ENCODE measurements at places on chromosomes 7 and 10.

DNA sequence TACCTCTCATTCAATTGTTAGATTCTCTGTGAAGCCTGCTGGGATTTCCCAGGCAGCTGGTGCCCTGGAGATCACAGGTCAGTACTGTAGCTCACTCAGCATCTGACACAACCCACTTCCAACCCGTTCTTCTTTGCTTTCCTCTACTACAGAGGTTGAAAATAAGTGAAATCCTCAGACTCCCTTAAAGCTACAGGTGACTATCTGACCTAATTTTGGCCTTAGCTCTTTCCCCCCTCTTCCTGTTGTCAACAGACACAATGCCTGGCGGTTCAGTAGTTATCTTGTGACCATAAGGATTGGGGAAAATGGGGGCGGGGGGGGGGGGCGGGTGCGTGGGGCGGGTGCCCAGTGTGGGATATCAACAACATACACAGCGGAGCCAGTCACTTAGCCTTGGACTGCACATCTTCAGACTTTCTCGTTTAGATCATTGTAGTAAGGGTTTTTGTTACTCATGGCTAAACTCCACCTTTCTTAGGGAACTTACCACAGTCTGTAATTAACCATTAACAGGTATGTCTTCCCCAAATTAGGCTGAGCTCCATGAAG lies 37.8 kb downstream of the MTPN start:
- no peak for DNase-seq

DNA sequence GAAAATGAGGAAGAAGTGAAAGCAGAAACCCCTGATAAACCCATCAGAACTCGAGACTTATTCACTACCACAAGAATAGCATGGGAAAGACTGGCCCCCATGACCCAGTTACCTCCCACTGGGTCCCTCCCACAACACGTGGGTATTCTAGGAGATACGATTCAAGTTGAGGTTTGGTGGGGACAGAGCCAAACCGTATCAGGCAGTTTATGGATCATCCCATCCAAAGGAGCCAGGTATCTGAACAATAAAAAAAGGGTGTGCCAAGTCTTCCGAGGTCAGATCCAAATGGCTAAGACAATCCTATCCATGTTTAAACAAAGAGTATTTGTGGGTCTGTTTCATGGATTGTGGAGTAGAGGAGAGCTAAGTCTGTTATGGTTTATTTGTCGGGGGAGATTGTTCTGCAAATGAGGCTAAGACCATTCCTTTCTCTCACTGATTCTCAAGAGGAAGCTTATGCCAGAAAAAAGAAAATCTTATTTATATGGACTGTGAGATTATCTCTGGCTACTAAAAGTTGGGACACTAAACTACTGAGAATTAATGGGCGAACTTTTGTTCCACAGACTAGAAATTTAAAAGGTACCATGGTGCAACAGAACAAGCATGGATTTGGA lies 203.7 kb downstream of the IPMK start:
- DNase-seq: no peak

- no peak for DNase-seq
These were observed 11.5 kb upstream of the PRKAG2 start for GRCh38 chr7:151888079-151889067.

DNA sequence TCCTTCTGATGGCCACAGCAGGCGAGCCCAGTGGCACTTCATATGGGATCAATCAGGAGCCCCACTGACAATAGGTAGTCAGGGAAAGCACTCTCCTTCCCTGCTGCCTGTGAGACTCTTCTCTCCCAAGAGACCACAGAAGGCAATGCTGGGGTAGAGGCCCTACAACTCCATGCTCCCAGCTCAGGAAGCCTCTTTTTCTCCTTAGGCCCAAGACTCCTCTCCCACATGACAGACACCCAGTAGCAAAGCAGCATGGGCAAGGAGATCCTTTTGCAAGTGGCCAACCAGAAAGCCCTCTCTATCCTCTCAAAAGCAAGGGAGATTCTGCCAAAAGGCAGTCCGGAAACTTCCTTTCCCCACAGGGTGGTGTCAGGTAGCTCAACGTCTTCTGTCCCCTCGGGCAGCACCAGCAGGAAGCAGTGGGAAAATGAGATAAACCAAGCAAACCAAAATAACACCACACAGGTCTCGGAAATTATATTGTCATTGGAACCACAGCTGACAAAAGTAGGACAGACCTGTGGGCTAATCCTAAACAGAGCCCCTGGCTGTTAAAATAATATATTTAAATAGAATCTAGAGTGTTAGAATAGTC lies 172.7 kb upstream of the GDF10 start:
- no peak for DNase-seq

DNA sequence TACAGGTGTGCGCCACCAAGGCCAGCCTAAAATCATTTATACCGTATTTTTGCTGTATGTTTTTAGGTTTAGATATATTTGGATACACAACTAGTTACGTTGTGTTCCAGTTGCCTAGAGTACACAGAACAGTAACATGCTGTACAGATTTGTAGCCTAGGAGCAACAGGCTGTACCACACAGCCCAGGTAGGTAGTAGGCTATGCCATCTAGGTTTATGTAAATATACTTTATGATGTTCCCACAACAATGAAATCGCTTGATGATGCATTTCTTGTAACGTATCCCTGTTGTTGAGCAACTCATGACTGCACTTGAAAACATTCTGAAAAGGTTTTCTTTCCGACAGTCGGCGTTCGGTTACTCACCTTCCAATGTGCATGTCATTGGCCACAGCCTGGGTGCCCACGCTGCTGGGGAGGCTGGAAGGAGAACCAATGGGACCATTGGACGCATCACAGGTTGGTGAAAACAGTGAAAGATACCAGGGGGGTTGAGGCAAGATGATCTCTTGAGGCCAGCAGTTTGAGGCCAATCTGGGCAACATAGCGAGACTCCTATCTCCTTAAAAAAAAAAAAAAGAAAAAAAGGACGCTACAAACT lies 7.7 kb downstream of the PNLIP start:
- no peak for DNase-seq

DNA sequence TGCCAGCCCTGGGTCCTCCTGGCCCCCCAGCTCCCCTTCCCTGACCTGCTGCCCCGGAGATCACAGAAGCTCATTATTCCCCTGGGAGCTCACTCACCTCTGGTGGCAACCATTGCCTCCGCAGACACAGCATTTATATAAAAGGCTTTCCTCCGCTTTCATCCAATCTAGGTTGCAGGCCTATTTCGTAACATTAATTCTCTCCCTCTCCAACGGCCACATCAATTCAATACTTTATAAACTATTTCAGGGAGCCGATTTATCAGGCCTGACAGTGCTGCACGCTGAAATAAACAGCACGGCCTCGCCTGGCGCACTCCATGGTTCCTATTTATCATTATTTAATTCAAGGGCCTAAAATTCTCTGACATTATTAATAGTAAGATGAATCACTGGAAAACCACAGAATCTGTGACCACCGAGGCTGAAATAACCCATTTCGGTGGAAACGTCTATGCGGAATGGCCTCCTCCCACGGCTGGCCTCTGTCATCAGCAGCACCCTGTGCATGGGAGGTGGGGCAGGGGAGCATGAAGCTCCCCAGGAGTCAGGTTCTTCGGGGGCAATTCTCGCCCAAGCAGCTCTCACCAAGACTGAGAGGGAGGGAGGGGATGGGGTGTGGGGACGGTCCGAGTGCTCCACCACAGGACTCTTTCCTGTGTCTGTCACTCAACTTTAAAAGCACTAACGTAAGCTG lies 249.3 kb upstream of the PFKP start:
- DNase-seq: no peak

- DNase-seq: no peak
These were observed 1.2 kb downstream of the RARRES2 start for GRCh38 chr7:150340024-150340749.

GRCh38 chr10:6498771-6499170 lies 81.3 kb downstream of the PRKCQ start:
- no peak for DNase-seq

GRCh38 chr7:95999481-95999880 lies 227.1 kb downstream of the DYNC1I1 start:
- no peak for DNase-seq

- no peak for DNase-seq
These were observed 217.6 kb downstream of the MLLT10 start for GRCh38 chr10:21751341-21752310.

DNA sequence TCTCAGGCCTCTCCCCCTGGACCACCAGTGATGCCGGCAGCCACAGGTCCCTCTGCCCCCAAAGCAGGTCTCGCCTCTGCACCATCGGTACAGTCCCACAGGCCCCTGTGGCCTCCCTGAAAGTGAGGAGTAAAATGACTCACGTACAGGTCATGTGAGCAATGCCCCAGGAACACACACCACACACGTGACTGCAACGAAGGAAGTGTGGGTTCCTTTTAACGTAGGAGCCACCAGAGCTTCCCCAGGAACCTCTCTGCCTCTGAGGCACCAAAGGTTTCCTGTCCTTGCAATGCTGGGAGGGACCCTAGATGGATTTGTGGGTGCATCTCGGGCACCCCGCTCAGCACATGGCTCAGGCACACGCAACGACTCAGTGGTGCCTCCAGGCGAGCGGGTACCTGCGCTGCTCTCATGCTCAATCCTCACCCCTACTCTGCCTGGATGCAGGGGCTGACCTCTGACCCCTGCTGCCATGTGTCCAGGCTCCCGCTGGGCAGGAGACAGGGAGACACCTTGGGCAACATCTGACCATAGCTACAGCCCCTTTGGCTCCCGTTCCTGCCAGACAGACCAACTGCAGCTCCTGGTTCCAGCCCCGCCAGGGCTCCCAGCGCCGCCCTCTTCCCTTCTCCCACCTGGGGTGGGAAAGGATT lies 120.7 kb downstream of the PRKAG2 start:
- DNase-seq: no peak

- no peak for DNase-seq
These were observed 45.0 kb upstream of the AKR1C1 start for GRCh38 chr10:4918236-4918635.

- peak; percentile 57 for DNase-seq
These were observed 27.8 kb downstream of the NMT2 start for GRCh38 chr10:15140698-15141097.

DNA sequence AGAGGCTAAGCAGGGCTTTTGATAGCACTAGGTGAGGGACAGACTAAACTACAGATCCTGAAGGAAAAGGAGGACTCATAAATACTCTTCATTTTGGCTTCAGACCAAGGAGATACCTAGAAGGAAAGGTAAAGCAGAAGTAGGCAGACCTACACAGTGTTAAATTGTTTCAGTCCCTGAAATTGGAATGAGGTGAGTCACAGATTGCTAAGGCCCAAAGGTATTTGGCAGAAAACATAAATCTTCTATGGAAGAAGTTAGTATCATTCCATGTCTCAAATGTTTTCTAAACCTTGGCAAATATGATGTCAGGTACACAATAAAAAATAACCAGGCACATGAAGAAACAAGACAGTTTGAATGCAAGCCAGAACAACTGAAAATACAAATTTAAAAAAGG lies 30.0 kb downstream of the MTERF1 start:
- DNase-seq: no peak

- DNase-seq: peak; percentile 29
These were observed 64.4 kb downstream of the RAPGEF5 start for GRCh38 chr7:22292531-22292930.

DNA sequence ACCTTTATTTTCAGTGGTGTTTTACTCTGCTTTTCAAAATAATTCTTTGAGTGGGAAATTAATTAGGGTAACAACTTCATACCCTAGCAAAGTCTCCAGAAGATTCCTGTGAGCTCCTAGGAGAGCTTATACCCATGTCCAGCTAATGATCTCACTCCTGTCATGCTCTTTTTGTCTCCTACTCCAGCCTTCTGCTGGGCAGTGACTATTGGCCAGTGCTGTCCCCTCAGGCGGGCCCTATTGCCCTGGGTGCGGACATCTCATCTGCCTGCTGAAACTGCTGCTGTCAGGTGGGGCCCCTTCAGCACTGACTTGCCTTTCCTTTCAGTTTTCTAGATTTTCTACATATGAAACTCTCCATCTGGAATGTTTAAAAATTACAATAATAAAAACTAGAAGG lies 80.3 kb downstream of the EBLN1 start:
- peak; percentile 43 for DNase-seq

DNA sequence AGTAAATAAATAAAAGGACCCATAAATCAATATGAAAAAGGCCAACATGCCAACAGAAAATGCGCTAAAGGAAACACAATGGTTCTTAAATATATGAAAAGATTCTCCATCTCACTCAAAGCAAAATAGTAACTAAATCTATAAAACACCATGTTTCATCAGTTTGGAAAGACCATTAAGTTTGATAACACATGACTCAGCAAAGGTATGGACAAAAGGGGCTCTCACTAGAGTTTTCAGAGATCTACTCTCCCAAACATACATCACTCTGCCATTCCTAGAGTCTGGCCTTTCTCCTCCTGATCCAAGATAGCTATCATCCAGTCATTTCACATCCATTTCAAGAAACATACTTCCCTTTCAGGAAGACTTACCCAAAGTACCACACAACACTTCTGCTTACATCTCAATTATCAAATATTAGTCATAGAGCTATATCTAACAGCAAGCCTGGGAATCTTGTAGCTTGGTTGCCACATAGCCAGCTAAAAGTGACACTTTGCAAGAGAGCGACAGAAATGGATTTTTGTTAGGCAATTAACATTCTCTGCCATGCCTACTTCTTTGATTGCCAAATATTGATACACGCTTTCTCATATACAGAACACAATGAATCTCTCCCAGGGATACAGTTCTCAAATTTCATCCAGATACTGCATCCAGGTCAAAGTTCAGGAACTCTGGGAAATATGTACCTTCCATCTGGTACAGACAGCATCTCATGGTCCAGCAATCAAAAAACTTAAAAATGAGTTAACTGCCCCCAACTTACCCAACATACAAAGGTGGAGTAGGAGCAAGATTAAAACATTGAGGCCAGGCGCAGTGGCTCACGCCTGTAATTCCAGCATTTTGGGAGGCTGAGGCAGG lies 28.8 kb downstream of the TOMM7 start:
- DNase-seq: no peak

DNA sequence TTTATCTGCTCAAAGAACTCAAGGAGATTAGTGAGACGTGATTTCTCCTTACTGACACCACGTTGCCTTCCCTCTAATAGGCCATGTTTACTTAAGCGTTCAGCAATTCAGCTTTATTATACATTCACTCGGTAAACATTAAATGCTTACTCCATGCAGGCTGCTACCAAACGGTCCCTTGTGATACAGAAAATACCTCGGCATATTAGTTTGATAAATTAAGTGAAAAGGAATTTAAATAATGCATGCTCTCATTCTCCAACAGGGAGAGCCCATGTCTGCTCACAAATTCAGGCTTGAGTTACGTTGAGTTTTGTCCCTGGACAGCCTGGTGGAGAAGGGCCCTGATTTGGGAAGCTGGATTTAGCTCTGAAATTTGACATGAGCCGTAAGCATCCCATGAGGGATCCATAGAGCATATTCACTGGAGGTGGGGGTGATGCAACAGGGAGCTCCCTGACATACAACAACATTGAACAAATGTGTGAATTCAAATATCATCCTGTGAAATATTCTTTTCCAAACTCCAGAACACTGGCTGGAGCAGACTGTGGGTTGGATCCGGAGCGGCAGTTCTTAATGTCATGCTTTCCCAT lies 86.3 kb downstream of the TBXAS1 start:
- no peak for DNase-seq

DNA sequence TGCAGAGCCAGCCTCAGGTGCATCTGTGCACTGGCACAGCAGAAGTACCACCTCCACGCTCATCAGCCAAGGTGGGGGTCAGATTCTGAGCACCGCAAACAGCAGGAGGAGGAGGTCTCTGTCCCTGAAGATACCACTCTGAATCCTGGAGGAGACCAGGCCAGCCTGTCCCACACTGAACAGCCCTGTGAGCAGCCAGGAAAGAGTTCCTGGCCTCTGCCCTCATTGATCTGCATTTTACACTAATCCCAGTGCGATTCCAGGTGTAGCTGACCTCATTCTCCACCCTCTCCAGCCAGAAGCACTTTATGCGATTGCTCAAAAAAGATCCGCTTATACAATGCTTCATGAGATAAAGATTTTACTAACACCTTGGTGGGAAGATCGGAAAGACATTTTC lies 99.1 kb upstream of the CACUL1 start:
- no peak for DNase-seq
